ENCODE measurements at places on chromosomes 3 and 15.

DNA sequence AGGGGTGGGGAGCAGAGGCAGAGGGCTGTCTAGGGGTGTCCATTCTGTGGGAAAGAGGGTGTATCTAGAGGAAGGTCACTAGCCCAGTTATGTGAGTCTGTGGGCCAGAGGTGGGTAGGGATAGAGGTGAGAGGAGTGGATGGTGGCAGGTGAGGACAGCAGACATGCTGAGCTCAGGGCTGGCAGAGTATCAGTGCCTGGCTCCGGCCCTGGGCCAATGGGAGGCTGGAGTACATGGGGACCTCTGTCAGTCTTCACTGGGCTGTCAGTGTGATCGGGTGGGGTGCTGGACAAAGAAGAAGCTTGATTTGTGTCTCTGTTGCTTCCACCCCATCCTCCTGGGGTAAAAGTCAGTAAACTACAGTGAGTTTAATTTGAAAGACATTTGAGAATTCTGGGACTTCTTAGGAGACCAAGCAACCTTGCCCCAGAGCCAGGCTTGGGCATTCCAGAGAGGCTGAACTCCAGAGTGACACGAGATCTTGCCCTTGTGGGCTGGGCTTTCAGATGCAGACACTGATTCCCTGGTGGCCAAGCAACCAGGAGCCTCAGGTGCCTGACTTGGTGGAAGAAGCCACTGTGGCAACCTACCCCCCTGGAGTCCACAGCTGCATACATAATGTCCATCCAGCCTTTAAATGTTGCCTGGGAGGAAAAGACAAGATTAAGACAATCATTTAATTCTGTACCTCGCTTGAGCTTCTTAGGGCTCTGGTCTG is 60.7 kb downstream of the EXOG start:
- no peak for DNase-seq

DNA sequence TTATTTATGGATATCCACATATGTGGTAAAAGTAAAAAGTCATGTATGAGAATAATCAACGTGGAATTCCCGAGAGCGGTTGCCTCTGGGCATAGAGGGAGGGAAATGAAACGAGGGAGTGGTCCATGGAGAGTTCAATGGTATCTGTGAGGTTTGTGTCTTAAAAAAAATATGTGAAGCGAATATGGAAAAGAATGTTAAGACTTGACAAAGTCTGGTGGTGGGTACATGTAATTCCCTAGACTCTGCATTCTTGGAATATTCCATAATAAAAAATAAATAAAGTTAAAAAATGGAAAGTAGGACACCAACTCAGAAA is 28.4 kb downstream of the FAM43A start:
- no peak for DNase-seq

DNA sequence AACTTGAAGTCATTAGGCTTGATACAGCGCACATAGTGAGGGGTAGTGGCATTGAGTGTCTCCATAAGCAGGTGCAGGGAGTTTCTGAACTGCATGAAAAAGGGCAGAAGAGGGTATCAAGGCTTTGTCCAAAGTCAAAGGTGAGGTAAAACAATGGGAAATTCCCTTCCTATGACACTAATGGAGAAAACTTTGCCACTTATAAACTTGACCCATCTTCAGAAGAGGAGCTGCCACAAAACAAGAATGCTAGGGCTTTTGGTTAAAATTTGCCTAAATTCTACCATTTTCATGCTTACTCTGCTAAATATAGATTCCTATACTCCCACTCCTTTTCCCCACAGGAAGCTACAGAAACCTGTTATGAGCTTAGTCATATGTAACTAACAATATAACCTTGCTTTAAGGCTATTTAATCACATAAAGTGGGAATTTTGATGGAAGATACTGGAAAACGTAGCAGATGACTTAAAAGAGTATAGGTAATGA is 87.5 kb upstream of the MYO5C start:
- DNase-seq: no peak

DNA sequence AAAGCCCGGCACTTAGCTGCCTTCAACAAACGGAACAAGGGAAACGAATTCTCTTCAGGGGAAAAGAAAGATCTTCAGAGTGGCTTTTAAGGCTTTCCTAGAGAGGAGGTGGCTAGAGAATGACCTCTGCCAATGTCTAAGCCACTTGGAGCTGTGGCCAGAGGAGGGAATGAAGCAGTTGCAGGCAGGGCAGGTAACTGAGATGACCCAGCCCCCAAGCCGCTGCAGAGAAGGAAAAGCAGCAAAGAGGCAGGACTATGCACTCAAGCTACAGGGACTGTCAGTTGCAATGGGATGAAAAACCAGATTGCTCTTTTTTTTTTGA is 113.5 kb downstream of the SEC22A start:
- no peak for DNase-seq

GRCh38 chr15:71136159-71136783 is 21.0 kb downstream of the THSD4 start:
- DNase-seq: no peak

- no peak for DNase-seq
Measured at GRCh38 chr15:57865294-57865693, 158.8 kb downstream of the POLR2M start.

- DNase-seq: no peak
Measured at GRCh38 chr3:8734908-8735307, 1.3 kb downstream of the CAV3 start.

DNA sequence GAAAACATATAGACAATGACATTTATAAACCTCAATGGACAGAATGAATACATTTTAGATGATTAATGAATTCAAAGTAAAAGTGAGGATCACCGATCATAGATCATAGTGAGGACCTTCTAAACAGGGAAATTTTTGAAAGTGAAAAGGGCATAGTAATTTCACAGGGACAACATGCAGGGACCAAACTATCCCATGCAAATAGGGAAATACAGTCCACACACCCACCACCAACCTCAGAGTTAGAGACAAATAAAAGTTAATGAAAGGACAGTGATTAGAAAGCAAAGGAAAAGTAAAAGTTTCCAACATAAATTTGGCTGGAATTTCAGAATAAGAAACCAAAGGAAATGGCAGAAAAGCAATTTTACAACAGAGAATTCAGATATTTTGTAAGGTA is 15.4 kb upstream of the CHRNA7 start:
- no peak for DNase-seq

GRCh38 chr15:68407141-68407885 is 24.6 kb downstream of the ITGA11 start:
- DNase-seq: peak; percentile 22

GRCh38 chr15:34883633-34884032 is 85.9 kb downstream of the AQR start:
- DNase-seq: no peak

DNA sequence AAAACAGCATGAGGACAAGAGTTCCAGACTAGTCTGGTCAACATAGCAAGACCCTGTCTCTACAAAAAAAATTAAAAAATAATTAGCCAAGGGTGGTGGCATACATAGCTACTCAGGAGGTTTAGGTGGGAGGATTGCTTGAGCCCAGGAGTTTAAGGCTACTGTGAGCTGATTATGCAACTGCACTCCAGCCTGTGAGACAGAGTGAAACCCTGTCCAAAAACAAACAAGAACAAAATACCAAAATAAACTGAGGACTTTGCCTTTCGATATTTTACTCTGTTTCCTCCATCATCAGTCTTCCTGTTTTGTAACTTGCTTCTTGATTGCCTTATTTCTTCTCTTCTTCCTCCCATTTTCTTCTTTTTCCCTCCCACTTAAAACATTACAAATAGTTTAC is 504.4 kb downstream of the ROBO1 start:
- DNase-seq: no peak

DNA sequence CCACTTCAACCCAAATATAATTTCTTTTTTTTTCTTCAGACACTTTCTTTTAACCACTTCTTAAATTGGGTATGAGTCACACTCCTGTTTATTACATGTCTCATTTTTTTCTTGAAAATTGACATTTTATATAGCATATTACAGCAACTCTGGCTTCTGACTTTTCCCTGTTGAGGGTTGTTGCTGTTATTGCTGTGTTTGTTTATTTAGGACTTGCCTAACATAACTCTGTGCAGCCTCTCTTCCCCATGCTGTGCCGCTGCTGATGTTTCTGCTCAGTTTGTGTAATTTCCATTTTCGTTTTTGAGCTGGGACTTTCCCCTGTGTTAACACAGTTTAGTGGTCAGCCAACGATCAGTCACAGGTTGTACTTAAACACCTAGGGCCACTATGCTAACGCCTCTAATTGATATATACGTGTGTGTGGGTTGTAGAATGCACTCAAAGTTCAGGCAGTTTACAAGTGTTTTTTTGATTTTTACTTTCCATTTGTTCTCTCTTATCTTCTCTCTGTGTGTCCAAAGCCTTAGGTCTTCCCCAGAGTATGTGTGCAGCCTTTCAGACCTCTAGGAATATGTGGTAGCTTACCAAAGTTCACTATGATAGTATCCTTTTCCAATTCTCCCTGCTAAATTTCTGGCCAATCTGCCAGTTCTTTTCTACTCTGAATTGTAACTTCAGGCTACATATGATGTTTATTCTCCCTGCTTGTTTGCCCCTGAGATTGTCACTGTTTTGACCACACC is 337.2 kb downstream of the ZBTB20 start:
- DNase-seq: no peak

DNA sequence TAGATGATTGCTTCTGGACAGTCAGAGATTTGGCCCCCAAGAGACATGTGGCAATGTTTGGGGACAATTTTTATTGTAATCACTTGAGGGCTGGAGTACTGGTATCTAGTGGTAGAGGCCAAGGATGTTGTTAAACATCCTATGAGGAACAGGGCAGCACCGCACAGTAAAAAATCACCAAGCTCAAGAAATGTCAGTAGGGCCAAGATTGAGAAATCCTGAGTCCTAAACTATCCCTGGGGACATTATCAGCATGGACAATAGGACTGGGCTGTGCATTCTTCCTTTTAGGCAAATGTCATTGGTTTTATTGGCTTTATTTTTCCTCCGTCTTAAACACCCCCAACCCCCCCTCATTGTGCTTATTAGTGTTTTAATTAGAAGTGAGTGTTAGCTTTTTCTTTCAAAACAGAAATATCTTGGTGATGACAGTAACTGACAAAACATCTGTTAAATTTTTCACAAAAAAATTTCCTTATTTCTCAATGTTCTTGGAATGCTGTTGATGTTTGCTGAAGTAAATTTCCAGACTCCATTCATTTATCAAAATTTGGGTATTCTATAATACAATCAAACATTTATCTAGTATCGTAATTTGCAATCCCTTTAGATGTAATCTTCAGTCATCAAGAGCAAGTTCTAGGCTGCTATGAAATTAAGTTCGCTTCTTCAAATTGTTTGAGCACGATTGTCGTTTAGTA is 944.4 kb downstream of the VGLL3 start:
- no peak for DNase-seq

DNA sequence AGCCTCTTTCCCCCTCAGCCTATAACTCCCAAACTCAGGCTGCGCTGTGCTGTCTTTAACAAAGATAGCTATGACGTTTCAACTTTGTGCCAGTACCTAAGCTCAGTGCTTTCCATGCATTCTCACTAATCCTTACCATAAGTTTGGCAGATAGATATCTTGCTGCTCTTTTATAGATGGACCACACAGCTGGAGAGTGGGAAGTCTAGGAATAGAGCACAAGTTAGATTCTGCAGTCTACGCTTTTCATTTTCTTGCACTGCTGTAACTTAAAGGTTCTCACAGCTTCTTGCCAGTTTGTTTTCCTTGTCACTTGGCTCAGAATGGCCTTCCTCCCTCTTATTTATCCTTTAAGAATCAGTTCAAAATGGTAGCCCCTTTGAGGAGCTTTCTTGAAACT is 468.8 kb downstream of the CNTN4 start:
- no peak for DNase-seq

- no peak for DNase-seq
Measured at GRCh38 chr3:72597756-72598195, 250.5 kb downstream of the SHQ1 start.

DNA sequence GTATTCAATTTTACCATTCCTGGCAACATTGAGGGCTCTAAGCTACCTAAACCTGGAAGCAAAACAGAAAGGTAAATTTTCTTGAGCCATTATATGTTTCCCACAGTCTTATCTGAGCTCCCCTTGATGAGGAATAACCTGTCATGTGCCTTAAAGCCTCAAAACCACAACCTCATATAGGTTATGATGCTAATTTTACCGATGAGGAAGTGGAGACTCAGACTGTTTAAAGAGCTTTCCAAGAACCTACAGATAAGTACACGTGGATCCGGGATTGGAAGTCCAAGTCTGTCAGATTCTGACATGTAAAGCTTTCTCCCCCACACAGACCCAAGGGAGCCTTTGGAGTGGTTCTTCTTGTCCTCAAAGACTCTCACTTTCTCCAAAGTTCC is 140.5 kb downstream of the SEMA6D start:
- no peak for DNase-seq

DNA sequence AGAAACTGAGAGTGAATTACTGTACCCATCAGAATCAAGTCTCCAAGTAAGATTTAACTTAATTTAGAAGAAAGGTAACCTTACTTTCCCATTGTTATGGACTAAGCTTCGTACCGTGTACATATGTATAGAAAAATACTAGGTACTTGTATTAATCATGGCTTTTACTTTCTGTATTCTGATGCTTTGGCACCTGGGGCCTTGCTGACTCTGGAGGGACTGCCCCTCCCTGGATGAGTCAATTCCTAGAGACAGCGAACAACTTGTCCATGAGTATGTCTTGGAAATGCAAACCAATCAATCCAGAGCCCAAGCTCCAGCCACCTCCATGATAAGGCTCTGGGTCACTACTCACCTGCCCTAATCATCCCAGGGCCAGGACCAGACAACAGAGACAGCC is 50.0 kb upstream of the DGKG start:
- no peak for DNase-seq

GRCh38 chr3:31091748-31092147 is 197.3 kb upstream of the GADL1 start:
- DNase-seq: no peak

DNA sequence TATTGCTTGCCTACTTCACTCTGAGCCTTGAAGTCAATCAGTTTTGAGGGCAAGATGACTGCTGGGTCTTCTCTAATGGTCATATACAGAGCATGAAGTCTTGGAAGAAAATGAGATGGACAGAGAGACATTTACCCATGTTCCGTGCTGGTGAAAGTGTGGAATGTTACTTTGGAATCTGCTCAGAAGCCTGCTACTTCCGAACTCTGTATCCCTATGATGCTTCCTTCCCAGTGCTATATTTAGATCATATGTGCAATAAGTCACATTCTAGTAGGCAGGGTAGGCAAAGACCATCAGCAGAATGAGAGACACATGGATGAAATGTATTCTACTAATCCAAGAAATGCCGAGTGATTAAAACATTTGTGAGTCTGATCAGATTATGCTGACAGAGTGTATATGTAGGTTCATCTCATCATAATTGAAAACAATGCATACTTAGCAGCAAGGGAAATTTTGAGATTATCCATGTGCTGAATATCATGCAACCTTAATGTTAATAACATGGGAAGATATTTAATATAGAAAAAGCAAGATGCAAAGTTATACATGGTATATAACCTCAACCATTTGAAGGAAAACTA is 60.5 kb downstream of the RAB7A start:
- no peak for DNase-seq
